ENCODE measurements at places on chromosomes 4 and X.

GRCh38 chr4:54872261-54872660 lies 214.5 kb downstream of the KIT start:
- no peak for DNase-seq

DNA sequence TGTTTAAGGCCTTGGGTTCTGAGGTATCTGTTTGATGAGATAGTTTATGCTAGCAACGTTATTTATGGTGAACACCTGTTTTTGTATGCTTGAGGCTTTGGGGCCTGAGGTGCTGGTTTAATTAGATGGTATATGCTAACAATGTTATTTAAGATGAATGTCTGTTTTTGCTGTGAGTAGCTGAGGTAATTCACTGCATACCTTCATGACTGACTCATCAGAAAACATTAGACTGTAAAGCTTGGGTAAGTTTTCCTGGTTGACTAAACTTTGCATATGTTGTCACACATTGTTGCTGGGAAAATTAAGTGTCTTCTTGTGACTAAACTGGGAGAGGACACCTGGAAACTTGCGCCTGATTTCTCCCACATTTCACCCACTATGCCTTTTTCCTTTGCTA lies 1026.6 kb downstream of the RAPGEF2 start:
- DNase-seq: no peak

DNA sequence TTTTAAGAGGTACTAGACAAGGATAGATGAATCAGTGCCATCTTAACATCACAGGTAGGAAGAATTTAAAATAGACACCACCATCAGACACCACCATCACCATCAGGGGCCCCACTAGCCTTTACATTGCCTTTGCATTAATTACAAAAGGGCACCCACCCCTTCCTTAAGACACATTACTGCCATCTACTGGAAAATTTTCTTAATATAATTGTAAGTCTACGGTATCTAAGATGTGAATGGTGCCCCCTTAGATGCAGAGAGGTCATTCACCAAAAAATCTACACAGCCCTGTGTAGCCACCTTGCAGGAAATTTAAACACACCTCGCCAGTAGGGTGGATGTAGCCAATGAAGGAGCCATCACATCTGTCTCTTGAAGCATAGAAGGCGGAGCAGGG lies 184.1 kb downstream of the MID1IP1 start:
- no peak for DNase-seq

GRCh38 chr4:128512767-128513322 lies 225.2 kb upstream of the PGRMC2 start:
- DNase-seq: no peak

GRCh38 chrX:25001808-25002660 lies 13.7 kb downstream of the ARX start:
- DNase-seq: no peak

GRCh38 chr4:4871242-4871572 lies 11.7 kb downstream of the MSX1 start:
- DNase-seq: no peak

DNA sequence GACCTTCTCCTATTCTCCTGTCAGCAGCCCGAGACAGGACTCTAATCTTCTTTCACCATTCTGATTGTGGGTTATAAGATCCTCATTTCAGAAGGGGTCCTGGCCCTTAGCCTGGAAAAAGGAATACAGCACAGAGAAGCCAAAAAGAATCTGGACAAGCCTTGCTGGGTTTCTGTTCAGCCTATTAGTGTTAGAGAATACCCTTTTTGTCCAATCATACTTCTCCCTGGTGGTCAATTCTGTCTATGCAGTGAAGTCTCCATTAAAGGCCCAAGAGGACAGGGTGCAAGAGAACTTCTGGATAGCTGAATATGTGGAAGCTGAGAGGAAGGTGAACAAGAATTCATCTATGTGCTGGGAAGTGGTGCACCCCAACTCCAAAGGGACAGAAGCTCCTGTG lies 105.7 kb upstream of the AGA start:
- no peak for DNase-seq

DNA sequence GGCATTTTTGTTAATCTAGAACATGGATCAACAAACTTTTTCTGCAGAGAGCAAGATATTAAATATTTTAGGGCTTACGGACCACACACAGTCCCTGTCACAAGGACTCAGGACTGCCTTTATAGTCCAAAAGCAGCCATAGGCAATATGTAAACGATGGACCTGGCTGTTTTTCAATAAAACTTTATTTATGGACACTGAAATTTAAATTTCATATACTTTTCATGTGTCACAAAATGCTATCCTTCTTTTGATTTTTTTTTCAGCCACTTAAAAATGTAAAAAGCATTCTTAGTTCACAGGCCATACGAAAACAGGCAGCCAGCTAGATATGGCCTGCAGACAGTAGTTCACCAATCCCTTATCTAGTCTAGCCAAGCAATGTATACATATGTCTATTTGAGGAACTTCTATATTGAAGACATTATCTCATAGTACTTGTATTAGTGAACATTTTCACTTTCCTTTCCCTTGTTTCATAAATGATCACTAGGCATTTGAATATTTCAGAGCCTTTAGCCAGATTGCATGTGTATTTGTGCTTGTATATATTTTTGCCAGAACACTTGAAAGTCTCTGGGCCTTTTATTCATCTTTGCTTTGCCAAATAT lies 350.9 kb downstream of the RPA4 start:
- no peak for DNase-seq

GRCh38 chr4:13476915-13477314 lies 7.2 kb downstream of the RAB28 start:
- DNase-seq: no peak

- no peak for DNase-seq
Observed at GRCh38 chr4:114384629-114385028, 214.0 kb upstream of the UGT8 start.

- no peak for DNase-seq
Observed at GRCh38 chr4:121239951-121240350, 75.8 kb upstream of the TNIP3 start.

- DNase-seq: no peak
Observed at GRCh38 chrX:129091097-129091496, 432.2 kb downstream of the SMARCA1 start.

DNA sequence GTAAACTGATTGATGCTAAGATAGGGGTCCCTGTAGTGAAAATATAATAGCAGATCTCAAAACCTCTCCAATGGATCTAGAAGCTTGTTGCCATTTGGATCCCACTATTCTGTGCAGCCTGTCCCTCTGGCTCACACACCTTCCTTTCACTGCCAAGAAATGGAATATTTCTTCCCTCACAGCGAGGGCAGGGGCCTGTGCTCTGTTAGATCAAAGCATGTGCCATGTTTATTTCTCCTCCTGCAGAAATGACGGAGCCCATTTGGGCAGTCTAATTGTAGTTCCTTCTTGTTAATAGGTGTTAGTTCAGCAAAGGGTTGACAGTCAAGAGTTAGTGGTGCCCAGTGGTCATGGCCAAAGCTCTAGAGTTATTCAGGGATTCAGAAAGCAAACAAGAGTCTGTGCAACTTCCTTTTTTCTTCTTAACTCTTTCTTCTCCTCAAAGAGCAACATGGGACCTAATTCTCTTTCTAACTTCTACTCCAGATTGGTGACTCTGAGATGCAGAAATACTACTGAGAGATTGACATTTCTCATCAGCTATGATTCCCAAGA lies 106.8 kb downstream of the STOX2 start:
- DNase-seq: no peak

DNA sequence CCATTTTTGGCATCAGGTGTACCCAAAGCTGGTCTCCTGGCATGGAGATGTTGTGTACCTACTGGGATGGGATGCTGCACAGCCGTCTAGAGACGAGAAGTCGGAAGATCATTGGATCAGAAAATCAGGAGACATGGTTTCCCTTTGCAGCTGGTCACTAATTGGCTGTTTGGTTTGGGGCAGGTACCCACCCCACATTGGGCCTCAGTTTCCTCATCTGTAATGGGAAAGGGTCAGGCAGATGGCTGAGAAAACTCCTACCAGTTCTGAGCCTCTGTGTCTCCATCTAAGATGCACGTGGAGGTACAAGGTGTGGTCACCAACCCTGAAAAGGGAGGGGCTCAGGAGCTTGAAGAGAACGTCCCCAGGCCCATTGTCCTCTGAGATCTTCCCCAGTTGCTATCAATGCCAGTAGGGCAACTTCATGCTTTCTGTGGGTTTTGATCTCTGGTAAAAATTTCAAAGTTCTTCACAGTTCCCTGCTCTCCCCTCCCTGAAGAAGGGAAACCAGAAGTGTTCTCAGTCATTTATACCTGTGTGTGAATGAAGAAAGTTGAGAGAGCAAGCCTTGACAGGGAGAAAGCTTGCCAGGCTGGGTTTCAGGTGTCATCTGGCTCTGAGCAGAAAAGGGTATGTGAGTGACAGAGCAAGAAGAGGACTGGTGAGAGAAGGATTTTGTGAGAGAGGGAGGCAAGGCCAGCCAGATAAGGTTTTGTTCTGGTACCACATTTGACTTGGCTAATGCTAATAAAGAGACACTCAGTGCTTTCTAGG lies 15.1 kb downstream of the TSC22D3 start:
- DNase-seq: no peak

DNA sequence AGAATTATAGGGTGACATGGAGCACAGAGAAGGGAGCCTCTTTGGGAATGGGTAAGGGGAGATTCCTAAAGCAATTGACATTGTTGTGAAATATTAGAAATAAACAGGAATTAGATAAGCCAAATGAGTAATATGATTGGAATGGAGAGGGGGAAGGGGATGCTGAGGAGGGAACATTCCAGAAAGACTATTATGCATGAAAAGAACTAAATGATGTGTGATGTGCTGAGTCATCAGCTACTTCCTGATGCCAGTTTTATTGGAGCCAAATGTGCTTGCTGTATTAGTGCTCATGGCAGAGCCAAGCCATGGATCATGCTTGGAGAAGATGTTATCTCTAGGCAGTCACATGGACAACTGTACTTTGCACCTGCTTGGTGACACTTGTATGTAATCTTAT lies 189.0 kb upstream of the HCCS start:
- no peak for DNase-seq

- no peak for DNase-seq
Observed at GRCh38 chr4:60314416-60314815, 885.7 kb upstream of the ADGRL3 start.

GRCh38 chr4:47367761-47368160 lies 95.7 kb downstream of the COMMD8 start:
- no peak for DNase-seq

DNA sequence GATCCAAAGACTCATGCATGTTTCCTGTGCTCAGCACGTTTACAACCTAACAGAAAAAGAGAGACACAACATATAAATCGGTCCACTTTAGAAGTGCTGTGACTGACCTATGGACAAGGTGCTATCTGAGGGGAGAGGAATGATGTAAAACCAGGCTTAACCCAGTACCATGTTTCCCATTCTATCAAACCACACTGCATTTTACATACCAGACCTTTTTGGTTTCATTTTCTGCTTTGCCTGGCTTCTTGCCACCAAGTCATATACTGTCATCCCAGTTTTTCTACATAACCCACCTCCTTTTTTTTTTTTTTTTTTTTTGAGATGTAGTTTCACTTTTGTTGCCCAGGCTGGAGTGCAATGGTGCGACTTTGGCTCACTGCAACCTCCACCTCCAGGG lies 82.2 kb downstream of the KLF8 start:
- DNase-seq: no peak

- no peak for DNase-seq
Observed at GRCh38 chr4:71141125-71141524, 147.7 kb downstream of the DCK start.

GRCh38 chrX:148535639-148536038 lies 35.2 kb downstream of the AFF2 start:
- no peak for DNase-seq

DNA sequence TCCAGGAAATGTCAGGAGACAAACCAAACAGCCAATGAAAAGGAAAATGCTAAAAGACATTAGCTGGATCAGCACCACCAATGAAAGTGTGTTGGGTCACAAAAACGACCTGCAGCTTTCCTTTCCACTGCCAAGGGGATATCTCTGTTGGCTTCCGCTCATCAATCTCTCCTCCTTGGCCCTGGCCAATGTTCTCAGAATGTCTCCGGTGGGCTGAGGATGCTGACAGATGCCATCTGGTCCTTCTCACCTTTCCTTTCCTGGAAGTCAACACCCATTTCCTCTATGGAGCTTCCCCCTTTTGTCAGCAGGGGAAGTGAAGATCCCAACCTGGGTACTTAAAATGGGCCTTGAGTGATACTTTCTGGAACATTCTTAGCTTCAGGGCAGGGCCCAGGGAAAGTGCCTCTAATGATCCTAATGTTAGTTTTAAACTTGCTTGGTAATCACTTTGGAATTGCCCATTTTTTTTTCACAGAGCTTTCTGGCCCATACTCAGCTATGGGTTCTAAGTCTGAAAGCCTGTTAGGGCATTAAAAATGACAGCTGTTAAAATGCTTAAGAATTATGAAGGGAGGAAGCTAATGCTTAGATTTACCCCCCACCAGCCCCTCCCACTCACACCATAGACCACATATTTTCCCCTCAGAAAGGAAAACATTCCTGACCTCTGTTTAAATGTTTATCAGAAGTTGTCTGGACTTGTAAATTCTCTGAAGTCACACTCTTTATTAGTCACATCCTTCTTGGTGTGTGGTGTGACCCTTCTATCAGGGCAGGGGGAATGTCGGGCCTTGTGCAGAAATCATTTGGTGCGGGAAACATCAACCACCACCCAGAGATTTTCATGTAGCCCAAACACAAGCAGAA lies 29.2 kb downstream of the IGFBP7 start:
- DNase-seq: no peak

DNA sequence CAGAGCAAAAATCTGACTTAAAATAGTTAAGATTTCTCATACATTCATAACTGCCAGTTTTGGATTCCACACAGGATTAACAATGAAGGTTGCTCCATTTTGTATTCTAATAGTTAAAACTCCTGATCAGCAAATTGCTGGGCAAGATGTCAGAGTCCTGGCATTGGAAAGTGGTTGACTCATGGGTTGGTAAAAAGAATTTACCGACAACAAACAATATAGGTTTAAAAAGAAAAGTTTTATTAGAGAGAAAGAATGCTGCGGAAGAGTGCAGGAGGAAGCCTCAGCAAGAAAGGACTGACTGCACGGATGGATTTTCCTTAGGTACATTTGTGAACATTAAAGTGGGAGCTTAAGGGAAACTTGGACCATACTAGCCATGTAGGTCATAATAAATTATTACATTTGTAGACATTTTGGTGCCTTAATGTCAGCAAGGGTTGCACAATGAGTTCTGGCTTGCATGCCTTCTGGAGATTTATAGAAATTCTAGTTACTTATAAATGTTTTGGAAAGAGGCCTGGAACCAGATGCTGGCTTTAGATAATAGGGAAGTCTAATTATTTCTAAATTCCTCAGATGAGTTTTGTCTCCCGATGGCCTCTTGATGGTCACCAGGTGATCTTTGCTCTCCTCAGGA lies 25.4 kb upstream of the IL2 start:
- no peak for DNase-seq

GRCh38 chrX:9866633-9867032 lies 80.4 kb downstream of the SHROOM2 start:
- DNase-seq: no peak

- no peak for DNase-seq
Observed at GRCh38 chr4:181216501-181216900, 1026.7 kb upstream of the TENM3 start.

Data from stimulated activated CD4-positive, alpha-beta T cell treated with anti-CD3 and anti-CD28 coated beads, Interleukin-12 subunit alpha, Interleukin-12 subunit beta, amount 100 ng/mL, for 4 hours (primary cell).